Stimulated activated CD4-positive, alpha-beta T cell treated with anti-CD3 and anti-CD28 coated beads, Interleukin-15, amount 100 ng/mL, for 1 hour (primary cell): ENCODE measurements at places on chromosomes 7 and 10.

GRCh38 chr10:67976292-67977245 is 92.1 kb downstream of the SIRT1 start:
- DNase-seq: no peak

DNA sequence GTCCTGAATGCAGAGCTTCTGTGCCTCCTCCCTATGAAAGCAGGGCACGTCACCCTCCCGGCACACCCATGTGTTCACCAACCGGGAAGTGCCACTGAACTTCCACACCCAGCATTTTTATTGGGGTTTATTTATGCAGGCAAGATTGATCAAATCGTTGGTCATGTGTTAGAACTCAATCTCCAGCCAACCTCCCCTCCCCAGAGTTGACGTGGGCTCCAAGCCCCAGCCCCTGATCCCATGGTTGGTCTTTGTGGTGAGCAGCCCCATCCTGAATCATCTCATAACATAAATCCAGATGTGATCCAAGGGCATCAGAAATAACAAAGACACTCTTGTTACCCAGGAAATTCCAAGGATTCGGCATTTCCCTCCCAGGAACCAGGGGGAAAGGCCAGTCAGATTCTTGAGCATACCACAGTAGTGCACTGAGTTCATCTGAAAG is 151.2 kb downstream of the TPST1 start:
- no peak for DNase-seq

GRCh38 chr10:85655411-85655810 is 711.2 kb downstream of the GRID1 start:
- no peak for DNase-seq

DNA sequence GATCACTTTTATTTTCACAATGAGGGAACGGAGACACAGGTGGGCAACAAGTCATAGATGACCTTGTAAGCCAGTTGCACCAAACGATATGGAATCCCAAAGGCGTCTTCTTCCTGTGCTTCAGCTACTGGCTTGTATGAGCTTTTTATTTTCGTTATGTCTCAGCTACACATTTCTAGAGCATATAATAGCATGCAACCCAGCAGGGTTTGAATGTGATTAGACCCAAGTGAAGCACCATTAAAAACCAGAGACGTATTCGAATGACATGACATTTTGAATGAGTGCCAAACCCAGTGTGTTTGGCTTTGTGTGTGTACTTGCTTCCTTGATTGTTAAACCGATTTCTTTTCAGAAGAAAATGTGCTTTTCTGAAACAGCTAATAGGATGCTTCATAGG is 963.2 kb upstream of the CELF2 start:
- no peak for DNase-seq

DNA sequence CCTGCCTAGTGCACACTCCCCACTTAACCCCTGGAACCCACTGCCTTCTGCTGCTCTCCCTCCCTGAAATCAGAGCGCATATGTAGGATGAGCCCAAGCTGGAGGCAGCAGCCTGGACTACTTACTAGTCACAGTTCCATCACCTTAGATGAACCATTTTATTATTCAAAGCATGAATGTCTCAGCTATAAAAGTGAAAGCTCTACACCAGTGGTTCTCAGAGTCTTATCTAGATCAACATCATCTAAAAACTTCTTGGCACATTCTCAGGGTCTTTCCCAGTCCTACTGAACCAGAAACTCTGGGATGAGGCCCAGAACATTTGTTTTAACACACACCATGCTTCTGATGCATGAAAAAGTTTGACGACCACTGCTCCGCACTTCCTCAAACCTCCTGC is 100.3 kb upstream of the ANK3 start:
- DNase-seq: no peak

- DNase-seq: peak; percentile 1
Observed at GRCh38 chr7:26863518-26864308, 677 bp downstream of the SKAP2 start.

DNA sequence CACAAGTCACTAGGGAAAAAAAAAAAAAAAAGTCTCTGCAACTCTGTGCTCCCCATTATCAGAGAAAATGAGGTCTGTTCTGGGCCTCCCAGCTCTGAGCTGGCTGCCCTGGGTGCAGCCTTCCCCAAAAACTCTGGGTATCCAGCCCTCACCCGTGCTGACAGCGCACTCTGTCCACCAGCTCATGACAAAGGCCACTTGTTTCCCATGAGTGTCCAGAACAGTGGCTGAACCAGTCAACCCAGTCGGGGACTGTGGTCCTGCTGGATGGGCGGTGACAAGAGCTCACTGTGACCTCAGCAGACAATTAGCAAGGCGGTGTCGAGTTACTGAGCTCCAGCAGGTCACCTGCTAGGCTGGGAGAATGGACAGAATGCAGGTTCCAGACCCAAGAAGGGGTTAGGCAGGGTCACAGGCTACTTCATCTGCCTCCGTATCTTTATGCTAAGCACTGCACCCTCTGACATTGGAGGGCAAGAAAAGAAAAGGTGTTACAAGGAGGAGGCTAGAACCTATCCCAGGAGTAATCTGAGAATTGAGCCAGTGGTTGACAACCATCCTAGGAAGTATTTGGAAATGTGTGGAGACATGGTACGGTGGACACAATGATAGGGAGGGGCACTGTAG is 37.2 kb downstream of the DLG5 start:
- no peak for DNase-seq

DNA sequence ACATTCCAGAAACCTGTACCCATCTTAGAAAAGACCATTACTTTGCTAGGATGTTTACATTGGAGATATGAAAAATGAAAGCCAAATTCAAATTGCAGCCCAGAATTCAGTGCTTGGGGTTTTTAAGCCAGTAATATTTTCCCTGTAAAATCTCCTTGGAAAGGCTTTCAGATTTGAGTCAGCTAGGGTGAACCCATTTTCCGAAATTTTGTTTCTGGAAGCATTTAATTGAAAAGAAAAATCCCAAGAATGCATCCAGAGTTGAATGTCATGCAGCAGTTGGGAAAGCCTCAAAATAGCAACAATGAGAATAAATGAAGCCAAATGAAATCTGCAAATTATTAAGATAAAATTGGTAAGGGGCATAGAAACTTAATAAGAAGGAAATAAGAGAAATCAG is 106.4 kb downstream of the BMPER start:
- DNase-seq: no peak

- peak; percentile 11 for DNase-seq
Observed at GRCh38 chr7:2066251-2066919, 166.4 kb downstream of the MAD1L1 start.

GRCh38 chr10:73998929-73999691 is 1.2 kb downstream of the VCL start:
- no peak for DNase-seq

- DNase-seq: no peak
Observed at GRCh38 chr7:140649556-140650205, 9.1 kb upstream of the DENND2A start.

DNA sequence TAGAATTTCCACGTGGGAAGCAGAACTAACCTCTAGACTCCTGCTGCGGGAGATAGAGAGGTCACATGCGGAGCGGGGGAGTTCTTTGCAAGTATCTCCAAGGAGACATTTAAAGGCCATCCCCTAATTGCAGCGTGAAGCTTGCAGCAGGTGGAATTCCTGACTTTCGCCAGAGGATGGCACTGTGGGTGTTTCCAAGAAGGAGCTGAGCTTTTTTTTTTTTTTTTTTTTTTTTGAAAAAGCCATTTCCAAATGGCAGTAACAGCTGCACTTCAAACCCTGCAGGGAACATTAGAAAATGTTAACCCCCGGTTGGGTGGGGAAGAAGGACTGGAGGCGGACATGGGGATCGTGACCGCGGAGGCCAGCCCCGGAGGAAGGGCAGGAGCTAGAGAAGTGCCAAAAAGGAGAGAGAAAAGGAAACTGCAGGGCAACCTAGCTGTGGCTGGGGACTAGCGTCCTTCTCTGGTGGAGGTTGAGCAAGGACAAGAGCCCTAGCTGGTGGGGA is 487.7 kb downstream of the TYW1 start:
- DNase-seq: no peak

DNA sequence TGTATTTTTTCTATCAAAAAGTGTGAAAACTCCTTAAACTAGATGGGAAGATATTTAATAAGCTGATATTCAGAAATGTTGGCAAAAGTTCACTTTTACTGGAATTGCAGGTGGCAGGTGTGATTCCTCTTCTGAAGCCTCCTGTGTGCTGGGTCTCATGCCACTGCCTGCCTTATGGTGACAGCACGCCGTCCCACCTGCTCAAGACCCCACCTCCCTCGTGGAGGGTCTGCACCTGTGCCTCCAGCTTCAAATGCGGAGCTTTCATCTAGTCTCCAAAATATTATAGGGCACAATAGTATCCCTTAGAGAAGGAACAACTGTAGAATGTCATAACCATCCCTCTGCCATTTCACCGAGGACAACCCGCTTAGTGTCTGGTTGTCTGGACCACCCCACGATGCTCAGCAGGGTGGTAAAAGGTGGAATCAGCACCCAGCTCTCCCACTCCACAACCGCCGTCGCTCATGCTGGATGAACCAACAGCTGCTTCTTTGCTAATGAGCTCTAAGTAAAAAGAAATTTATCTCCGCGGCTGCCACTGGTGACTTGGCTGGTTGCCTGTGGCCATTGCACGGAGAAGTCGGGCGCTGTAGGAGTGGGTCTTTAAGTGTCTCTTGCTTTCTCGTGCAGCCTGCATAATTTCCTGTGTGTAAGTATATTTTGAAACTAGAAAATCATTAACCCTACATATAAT is 119.3 kb upstream of the TCERG1L start:
- no peak for DNase-seq

- DNase-seq: no peak
Observed at GRCh38 chr10:69065406-69066361, 22.2 kb upstream of the SRGN start.

DNA sequence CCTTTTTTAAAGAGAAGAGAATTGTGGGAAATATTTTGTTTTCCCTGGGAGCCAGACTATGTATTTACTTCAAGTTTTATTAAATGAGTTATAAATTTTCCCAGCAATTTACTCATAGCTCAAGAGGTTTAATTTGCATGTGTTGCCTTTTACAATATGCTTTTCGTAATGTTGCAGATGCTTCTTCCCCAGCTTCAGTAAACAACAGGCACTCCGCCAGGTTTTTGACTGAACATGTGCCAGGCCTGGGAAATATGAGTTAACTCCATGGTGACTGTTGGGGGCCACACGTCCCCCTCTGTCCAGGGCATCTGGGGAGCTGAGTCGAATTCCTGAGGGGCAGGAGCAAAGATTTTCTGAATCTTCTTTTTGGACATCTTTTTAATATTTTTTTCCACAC is 545.7 kb downstream of the LRMDA start:
- DNase-seq: no peak

DNA sequence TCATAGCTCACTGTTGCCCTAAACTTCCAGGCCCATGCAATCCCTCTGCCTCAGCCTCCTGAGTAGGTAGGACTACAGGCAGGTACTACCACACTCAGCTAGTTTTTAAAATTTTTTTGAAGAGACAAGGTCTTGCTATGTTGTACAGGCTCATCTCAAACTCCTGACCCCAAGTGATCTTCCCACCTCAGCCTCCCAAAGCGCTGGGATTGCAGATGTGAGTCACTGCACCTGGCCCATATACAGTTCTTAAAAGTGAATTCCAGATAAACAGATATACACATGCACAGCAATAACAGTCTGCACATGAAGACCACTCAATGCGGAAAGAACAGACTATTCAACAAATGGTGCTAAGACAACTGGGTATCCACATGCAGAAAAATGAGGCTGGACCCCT is 67.8 kb downstream of the SRPK2 start:
- DNase-seq: no peak

DNA sequence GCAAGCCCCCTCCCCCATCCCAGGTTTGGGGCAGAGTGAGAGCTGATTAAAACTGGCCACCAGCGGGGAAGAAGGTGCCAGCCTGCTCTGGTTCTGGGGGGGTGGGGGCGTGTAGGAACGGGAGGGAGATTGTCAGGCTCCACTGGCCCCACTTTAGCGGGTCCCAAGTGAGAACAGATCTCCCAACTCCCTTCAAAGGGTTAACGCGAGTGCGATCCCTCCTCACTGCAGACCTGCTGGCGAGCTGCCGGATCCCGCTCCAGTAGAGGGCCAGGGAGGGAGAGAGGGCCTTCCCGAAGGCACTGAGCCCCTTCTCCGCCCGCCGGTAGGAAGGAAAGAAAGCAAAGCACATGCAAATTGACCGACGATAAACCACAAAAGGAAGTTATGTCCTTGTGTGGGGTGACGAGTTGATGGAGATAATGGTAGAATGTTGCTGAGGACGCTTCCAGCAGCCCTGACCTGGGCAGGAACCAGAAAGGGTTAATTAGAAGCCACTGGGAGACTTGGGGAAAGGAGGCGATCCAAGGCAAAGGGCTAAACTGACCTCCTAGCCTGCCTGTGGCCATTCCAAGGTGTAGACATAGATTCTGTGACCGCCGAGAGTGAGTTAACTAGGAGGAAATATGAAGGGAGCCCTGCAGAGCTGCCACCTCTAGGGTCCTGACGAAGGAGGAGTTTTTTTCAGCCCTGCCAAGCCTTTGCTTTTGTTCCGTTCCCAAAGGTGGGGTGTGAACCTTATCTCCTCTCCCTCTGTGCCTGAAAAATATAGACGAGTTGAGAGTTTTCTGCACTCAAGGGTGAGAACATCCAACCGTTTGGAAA is 1.5 kb downstream of the NRG3 start:
- no peak for DNase-seq

- no peak for DNase-seq
Observed at GRCh38 chr7:127704211-127704610, 52.2 kb downstream of the SND1 start.

DNA sequence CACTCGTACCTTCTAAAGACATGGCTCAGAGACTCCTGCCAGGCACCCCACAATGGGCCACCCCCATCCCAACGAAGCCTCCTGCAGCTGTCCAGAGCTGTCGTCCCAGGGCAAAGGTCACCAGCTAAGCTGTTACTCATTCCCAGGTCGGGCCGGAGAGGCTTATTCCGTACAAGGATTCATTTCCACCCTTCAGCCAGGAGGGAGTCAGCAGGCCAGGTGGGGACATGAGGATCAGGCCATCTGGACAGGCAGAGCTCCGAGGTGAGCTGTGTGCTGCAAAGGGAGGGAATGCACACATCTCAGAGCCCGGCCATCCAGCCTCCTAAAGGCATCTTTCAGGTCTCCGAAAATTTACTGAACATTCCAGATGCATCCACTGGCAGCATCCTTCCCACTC is 63.9 kb upstream of the NANOS1 start:
- no peak for DNase-seq

DNA sequence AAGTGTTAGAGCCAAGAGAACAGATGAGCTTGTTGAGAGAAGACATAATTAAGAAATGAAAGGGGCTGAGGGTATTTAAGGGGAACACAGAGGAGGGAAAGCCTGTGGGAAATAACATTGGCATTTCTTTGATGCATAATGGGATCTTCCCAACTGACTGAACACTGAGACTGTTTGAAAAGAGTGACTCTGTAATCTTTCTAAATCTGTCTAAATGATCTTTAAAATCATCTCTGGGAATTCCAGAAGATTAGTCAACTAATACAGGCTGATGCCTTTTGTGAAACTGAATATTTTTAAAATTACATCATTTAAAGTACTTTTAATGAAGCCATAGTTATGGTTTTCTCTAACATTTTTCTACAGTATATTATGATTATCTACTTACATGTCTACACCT is 17.4 kb upstream of the SLC35G1 start:
- no peak for DNase-seq
